ENCODE measurements at places on chromosomes 1 and 21.

DNA sequence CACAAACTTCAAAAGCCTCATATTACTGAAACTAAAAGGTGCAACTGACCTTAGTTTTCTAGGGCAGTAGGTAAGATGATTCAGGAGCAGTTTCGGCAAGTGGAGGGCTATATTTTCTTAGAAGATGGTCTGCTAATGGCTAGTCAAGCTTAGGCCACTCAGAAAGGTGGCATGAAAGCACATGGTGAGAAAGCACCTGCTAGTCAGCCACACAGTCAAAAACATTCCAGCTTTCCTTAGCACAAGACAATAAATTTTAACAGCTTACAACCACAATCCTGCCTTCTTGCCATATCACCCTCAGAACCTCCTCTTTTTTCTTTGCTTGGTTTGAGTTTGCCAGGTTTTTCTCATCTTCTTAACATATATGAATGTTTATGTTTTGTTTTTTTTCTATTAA is 81.1 kb upstream of the SLFNL1 start:
- no peaks in the 10 kb centered on the region for H3K36me3 ChIP-seq
- peak overlapping the region; percentile 72 for H3K27ac ChIP-seq
- H3K4me1 ChIP-seq, result peaks cover 26% of the 10 kb centered on the region
- no peak overlapping the region for H3K4me3 ChIP-seq
- no peaks in the 10 kb centered on the region for H3K27me3 ChIP-seq

- no peak overlapping the region for H3K27ac ChIP-seq
- DNase-seq, result no peak
- no peak overlapping the region for H3K4me3 ChIP-seq
- H3K4me1 ChIP-seq, result no peaks in the 10 kb centered on the region
- no peaks in the 10 kb centered on the region for H3K27me3 ChIP-seq
- no peaks in the 10 kb centered on the region for H3K36me3 ChIP-seq
Observed at GRCh38 chr1:62377043-62377562, 57.9 kb upstream of the KANK4 start.

- no peak for DNase-seq
- no peaks in the 10 kb centered on the region for H3K27me3 ChIP-seq
- no peak overlapping the region for H3K4me3 ChIP-seq
- no peak overlapping the region for H3K27ac ChIP-seq
Observed at GRCh38 chr1:70864302-70864701, 183.3 kb downstream of the PTGER3 start.

- peaks cover 70% of the 10 kb centered on the region for H3K27me3 ChIP-seq
- peak; percentile 47 for DNase-seq
- peak overlapping the region; percentile 54 for H3K4me3 ChIP-seq
- H3K4me1 ChIP-seq, result peaks cover 26% of the 10 kb centered on the region
- no peaks in the 10 kb centered on the region for H3K36me3 ChIP-seq
Observed at GRCh38 chr1:156623946-156624813, 5.0 kb downstream of the HAPLN2 start.
